ENCODE measurements at places on chromosomes 12 and 14.

DNA sequence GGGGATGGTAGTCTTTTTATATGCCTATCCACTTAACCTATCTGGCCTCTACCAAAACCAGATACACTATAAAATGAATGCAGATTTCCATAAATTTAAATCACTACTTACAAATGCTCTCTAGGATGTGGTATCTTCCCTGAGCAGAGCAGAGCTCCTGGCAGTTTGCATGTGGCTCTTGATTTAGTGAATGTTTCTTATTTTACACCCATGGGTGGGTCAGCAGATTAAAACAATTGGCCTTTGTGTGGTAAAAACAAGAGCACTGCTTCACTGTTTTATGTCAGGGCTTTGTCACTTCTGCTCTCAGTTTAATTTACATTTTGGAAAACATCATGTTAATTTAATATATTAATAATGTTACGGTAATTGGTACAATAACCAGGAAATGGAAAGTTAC is 5.5 kb downstream of the TAS2R19 start:
- no peak for DNase-seq

DNA sequence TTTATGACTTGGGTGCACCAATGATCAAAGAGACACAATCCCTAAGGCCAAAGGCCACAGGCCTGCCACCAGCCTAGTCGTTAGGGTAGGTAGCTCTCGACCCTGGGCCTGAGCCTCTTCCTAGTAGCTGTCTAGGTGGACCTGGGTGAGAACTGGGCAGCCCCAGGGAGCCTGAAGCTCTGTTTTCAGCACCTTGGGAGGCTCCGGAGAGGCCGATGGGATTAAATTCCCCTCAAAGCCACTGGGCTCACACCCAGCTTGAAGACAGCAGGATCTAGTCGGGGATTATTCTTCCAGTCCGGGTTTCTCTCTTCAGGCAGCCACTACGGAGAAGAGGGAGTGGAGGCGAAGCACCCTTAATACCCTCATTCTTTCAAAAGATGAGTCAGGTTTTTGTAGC is 79.8 kb downstream of the TMEM260 start:
- DNase-seq, result no peak

GRCh38 chr14:56857216-56857615 is 46.9 kb upstream of the OTX2 start:
- DNase-seq, result no peak

DNA sequence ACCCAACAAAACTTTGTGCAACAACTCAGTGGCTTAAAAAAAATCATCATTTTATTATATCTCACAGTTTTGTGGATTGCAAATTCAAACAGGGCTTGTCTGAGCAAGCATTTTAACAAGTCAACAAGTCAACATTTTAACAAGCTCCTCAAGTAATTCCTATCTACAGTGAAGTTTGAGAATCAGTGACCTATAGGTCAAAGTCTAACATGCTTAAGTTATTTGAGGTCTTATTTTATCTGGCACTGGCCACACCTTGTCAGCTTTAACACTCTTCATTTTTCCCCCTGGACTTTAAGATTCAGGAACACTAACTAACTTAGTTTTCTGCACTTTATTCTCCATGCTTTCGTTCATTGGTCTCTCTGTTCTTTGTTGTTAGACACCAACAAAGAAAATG is 71.2 kb upstream of the PELI2 start:
- no peak for DNase-seq

DNA sequence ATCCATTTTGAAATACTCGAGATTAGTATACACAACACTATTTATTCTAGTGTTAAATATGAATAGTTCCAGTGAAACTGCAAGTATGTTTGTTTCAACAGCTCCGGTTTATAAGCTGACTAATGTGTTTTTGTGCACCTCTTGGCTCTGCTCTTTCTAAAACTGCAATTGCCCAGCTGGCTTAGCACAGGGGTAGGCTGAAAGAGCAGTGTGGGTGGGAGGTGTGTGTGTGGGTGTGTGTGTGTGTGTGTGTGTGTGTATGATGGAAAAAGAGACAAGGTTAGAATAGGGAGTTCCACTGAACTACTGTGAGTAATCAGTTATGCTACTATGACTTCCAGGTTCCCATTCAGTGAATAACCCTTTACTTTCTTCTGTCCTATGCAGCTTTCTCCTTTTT is 37.8 kb upstream of the DDHD1 start:
- peak; percentile 64 for DNase-seq
